ENCODE measurements at places on chromosomes 16 and 17. TPM values are rescaled to one million over a fixed set of nuclear protein-coding genes. Genes with fewer than 3 reads are reported as not detected.

Gene OMG
- total RNA-seq, result 0.25 TPM

- no peaks in the 10 kb centered on the region for H3K36me3 ChIP-seq
- H3K27me3 ChIP-seq, result no peaks in the 10 kb centered on the region
- peak; percentile 69 for DNase-seq
- H3K4me1 ChIP-seq, result peaks cover 15% of the 10 kb centered on the region
Observed at GRCh38 chr17:48307814-48308411, 122.1 kb downstream of the SKAP1 start.

DNA sequence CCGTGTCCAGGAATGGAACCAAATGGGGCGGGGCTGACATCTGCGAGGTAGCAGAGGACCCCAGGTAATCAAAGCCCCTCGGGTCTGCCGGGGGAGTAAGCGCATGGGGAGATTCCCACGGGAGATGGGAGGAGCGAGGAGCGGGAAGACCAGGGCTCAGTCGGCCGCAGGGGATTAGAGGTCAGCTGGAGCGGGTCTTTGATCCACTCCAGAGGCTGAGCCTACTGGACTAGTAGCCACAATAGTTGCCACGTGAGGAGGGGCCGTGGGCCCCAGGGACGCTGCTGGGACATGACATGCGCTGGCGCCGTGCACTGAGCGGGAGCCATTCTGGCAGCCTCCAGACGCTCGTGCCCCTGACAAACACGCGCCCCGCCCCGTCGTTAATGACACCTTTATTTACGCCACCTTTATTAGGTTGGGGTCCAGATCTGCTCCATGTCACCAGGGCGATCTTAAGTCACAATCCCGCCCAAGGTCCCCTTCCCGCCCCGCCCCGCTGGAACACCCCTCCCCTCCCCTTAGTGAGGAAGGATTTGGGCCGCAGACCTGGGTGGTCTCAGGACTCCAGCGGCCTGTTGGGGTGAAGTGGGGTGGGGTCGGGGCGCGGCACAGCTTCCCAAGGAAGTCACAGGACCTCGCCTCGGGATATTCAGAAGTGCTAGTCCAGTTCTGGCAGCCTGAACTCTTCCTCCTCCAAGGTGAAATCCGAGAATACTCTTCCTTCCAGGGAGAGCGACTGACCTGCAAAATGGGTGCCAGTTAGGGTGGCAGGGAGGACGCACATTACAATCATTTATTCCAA lies 15.0 kb downstream of the PPY start:
- peak overlapping the region; percentile 68 for H3K4me3 ChIP-seq
- peaks cover 21% of the 10 kb centered on the region for H3K4me1 ChIP-seq
- H3K27ac ChIP-seq, result peak overlapping the region; percentile 74
- H3K27me3 ChIP-seq, result peaks cover 3% of the 10 kb centered on the region
- DNase-seq, result peak; percentile 55

- no peak overlapping the region for H3K4me3 ChIP-seq
- DNase-seq, result no peak
- H3K4me1 ChIP-seq, result peaks cover 25% of the 10 kb centered on the region
- H3K27ac ChIP-seq, result no peak overlapping the region
- no peaks in the 10 kb centered on the region for H3K27me3 ChIP-seq
Observed at GRCh38 chr16:66477028-66477515, 50.0 kb downstream of the BEAN1 start.

- DNase-seq, result peak; percentile 66
- peak overlapping the region; percentile 100 for H3K27ac ChIP-seq
- peaks cover 92% of the 10 kb centered on the region for H3K4me1 ChIP-seq
- H3K36me3 ChIP-seq, result peaks cover 30% of the 10 kb centered on the region
Observed at GRCh38 chr16:50274326-50275097, 8.2 kb downstream of the ADCY7 start.

DNA sequence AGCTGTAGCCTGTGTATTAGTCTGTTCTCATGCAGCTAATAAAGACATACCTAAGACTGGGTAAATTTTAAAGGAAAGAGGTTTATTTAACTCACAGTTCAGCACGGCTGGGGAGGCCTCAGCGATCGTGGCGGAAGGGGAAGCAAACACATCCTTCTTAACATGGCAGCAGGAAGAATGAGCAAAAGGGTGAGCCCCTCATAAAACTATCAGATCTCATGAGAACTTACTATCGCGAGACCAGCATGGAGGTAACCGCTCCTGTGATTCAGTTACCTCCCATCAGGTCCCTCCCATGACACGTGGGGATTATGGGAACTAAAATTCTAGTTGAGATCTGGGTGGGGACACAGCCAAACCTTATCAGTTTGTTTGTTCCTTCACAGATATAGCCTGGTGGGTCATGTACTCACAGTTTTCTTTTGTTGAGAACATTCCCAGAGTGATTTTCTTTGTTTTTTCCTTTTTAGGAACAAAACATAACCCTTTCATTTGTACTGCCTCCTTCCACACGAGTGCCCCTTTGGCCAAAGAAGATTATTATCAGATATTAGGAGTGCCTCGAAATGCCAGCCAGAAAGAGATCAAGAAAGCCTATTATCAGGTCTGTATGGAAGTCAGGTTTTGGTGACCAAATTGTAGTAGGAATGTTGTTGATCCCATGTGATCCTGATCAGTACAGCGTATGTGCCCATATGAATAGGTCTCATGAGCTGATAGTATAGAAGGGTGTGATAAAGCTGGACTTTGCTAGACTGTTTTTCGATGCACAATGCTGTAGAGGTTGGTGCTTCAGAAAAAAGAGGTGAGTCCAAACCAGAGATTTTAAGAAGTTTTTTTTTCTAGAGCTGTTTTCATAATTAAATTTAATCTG lies 8.5 kb downstream of the DNAJA3 start:
- no peaks in the 10 kb centered on the region for H3K27me3 ChIP-seq
- no peak overlapping the region for H3K4me3 ChIP-seq
- DNase-seq, result no peak
- peaks cover 9% of the 10 kb centered on the region for H3K4me1 ChIP-seq
- H3K36me3 ChIP-seq, result peaks cover 49% of the 10 kb centered on the region
- no peak overlapping the region for H3K27ac ChIP-seq

Gene KRT31
- total RNA-seq, result not detected

- H3K4me1 ChIP-seq, result peaks cover 5% of the 10 kb centered on the region
- no peaks in the 10 kb centered on the region for H3K27me3 ChIP-seq
- H3K27ac ChIP-seq, result no peak overlapping the region
- H3K36me3 ChIP-seq, result peaks cover 27% of the 10 kb centered on the region
Observed at GRCh38 chr16:12291989-12292759, 315.6 kb downstream of the SNX29 start.

DNA sequence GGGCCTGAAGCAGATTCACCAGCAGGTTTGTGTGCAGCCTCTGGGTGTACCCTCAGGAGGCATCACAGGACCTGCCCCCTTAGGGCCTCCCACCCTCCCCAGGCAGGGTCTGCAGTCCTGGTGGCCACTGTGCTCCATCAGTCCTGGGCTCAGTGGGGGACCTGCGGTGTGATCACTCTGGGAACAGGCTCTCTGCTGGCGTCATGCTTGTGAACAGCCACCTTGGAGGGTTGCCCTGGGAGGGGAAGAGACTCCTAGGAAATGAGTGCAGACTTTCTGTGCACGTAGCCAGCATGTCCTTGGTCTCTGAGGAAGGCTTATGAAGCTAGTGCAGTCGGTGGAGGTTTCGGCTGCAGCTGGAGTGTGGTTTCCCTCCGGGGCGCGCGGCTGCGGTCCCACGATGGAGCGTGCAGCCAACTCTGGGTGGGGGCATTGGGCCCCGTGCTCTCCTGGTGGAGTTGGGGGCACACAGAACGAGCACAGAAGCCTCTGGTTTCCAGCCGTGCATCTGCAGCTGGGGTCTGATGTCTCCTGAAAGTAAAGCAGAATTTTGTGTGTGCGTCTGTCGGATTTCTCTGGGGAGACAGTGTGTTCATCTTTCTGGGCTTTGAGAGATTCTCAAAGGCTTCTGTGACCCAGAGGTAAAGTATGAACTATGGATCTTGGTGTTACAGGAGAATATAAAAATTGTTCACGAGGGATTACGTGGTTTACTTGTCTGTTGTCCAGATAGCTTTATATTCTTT lies 68.1 kb upstream of the ZNF750 start:
- H3K27ac ChIP-seq, result no peak overlapping the region
- peaks cover 15% of the 10 kb centered on the region for H3K4me1 ChIP-seq
- no peak for DNase-seq

Data from activated CD4-positive, alpha-beta T cell treated with anti-CD3 and anti-CD28 coated beads for 36 hours (primary cell).